Right ventricle myocardium superior (tissue), 1 donor: ENCODE measurements at places on chromosomes 1 and 21. TPM values are rescaled to one million over a fixed set of nuclear protein-coding genes. Genes with fewer than 3 reads are reported as not detected.

- DNase-seq: no peak
Measured at GRCh38 chr1:63670164-63670563, 77.0 kb downstream of the PGM1 start.

DNA sequence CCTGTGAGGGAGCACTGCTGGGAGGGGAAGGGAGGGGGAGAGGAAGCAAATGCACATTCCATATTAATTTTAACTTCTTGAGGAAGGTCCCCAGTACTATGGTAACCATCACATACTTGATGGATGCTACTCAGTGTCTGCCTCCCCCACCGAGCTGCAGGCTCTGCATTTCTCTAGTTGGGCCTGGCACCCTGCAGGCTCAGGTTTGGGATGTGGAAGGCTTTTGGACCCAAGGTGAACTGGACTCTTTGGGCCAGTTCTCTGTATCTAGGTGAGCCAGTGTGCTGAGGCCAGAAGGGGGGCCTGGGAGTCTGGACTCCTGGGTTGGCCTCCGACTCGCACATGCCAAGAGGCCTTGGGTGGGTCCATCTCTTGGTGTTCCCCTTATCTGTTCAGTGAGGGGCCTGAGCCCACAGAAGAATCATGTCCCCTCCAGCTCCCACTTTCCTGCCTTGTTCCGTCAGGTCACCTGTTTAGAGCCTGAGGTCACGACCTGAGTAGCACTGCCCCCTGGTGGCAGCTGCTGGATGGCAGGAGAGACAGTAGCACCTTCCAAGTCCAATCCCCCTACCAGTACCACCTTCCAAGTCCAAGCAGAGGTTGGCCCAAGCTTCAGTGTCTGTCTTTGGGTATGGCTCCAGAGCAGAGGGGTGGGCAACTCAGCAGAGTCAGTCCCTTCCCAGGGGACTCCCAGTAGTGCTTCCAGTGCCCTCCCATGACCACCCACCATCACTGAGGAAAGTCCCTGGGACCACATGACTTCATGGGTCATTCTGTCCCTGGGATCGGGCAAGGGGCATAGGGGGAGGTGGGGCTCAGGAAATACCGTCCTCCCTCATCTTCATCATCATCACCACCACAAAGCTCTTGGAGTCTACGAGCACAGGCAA is 241.8 kb downstream of the TRABD2B start:
- DNase-seq: no peak

GRCh38 chr21:33367309-33367973 is 35.8 kb upstream of the IFNGR2 start:
- DNase-seq: no peak

- no peak for DNase-seq
Measured at GRCh38 chr21:45154511-45155508, 80.4 kb downstream of the ADARB1 start.

DNA sequence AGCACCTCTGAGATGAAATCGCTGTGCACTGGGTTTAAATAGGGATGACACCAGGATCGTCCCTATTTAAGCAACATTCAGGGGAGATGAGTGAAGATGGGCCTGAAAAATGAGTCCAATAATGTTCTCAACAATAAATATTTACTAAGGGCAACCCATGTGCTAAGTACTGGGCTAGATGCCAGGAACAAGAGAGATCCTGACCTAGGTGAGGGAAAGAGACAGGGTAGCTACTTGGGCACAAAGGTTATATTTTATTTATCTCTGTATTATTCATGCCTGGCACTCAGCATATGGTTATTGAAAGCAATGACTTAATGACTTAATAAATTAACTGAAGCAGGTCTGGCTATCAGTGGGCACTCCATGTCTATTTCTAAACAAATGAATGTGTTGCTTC is 27.4 kb upstream of the AVPR1B start:
- DNase-seq: no peak

TBX19 gene
- total RNA-seq: 0.40 TPM

- no peak for DNase-seq
Measured at GRCh38 chr21:15275615-15276235, 210.9 kb upstream of the NRIP1 start.

DNA sequence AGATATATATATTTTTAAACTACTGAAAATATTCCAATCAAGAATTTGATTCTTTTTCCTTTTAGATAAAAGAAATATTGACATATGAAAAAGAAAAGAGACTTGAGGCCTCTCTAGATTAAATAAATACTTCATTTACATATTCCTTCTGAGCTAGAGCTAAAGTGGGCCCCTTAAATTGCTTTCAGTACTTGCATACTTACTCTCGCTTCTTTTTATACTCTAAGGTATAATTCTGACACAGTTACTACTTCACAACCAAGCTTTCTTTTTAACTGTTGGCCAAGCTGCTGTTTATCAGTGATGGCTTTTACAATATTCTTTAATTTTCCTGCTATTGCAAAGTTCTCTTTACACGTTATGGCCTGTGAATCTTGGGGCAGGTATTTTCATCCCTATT is 24.6 kb downstream of the EXTL2 start:
- DNase-seq: no peak

GJC2 gene
- 1.6 TPM for total RNA-seq

- DNase-seq: no peak
Measured at GRCh38 chr1:25072461-25072860, 142.4 kb upstream of the RUNX3 start.

C1QA gene
- total RNA-seq: 105 TPM

- no peak for DNase-seq
Measured at GRCh38 chr1:232940262-232940661, 10.1 kb upstream of the NTPCR start.
